GM23248 (cell line): ENCODE measurements at places on chromosomes 1 and 21. TPM values are rescaled to one million over a fixed set of nuclear protein-coding genes. Genes with fewer than 3 reads are reported as not detected.
A peak's percentile ranks its signal among the peaks of the same experiment; 100 is the strongest.

Gene SORT1
- polyA plus RNA-seq, result 6.7 and 7.1 TPM in 2 replicates

DNA sequence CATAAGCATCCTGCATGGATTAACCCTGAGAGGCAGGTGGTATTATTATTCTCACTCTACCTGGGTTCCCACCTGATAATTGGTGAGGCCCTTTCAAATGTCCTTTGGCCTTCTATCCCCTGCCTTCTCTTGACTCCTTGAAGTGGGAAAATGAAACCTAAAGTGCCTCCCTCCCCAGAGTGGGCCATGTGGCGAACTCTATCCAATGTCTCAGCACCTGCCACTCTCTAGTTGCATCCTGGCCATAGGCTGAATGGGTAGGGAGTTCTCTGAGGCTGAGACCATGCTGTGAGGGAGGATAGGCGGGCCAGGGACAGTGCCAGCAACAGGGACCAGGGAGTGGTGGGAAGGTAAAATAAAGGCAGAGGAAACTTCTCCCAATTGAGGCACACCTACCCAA lies 35.3 kb downstream of the ELF3 start:
- no peak for DNase-seq
- no peaks in the 10 kb centered on the region for H3K4me1 ChIP-seq
- H3K27ac ChIP-seq, result no peak overlapping the region
- no peaks in the 10 kb centered on the region for H3K27me3 ChIP-seq

Gene COA6
- 44.7 and 52.2 TPM in 2 replicates for polyA plus RNA-seq

Gene ADAMTS5
- polyA plus RNA-seq, result 6.5 TPM in 2 replicates

DNA sequence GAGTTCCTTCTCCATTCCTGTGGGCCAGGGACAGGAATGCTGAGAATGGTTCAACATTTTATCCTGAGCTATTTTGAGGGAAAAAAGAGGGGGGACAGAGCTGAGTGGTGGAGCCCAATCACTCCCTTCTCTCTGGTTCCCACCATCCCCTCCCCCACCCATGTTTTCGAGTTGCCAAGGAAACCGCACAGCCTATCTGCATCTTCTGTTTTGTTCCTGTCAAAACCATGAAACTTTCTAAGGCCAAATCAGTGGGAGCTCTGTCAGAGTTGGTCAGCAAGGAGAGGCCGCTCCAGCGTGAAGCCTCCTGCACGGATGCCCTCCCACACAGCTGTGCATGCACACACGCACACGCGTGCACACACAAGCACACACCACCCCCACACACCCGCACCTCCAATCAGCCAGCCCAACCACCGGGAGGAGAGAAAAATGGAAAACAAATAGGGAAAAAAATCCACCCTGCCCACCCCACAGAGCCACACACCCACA lies 54.5 kb upstream of the ATP2B4 start:
- DNase-seq, result no peak
- H3K4me1 ChIP-seq, result peaks cover 8% of the 10 kb centered on the region; the same call in 1 of the 2 replicates
- H3K36me3 ChIP-seq, result no peaks in the 10 kb centered on the region
- no peak overlapping the region for H3K27ac ChIP-seq
- H3K4me3 ChIP-seq, result no peak overlapping the region
- H3K27me3 ChIP-seq, result no peaks in the 10 kb centered on the region

DNA sequence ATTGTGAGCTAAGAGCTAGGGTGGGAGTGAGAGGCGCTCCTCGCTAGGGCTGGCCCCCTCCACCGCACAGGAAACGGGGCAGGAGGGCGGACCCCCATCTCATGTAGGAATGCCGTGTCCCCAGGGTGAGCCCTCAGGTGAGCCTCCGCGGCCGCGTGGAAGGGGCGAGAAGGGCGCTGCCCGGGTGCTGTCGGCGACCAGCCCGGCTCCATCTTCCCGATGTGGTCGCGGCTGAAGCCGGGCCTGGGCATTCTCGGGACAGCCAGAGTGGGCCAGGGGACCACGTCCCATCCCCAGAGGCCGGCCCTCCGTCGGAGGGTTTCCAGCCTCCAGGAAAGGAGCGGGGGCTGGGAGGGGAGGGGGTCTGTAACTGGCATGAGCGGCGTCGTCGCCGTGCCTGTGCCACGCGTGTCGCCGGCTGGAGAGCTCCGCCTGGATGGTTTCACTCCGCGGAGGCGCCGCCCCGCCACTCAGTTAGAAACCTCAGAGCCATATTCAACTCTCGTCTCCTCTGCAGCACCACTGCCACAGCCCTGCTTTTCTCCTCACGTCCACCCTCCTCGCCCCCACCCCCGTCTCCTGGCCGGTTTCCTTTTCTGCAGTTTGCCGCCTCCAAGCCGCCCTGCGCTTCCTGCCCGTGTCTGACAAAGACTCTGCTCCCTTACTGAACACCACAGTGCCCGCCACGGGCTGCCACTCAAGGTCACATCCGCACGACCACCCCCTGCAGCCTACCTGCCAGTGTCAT lies at the start of gene TMEM269:
Gene TMEM269, plus strand, starts transcription at position 46 of the 748 bp plus-strand sequence. CDS start 4,903 bp downstream, outside the sequence.
- H3K36me3 ChIP-seq, result peaks cover under 1% of the 10 kb centered on the region; the same call in 1 of the 2 replicates
- H3K4me1 ChIP-seq, result no peaks in the 10 kb centered on the region
- H3K27me3 ChIP-seq, result no peaks in the 10 kb centered on the region
- peak; percentile 44 for DNase-seq

Gene MX2
- 0.46 and 0.85 TPM in 2 replicates for polyA plus RNA-seq

Gene HNRNPR
- polyA plus RNA-seq, result 124 and 126 TPM in 2 replicates

GRCh38 chr1:214344897-214345296 lies 63.9 kb downstream of the SMYD2 start:
- H3K27ac ChIP-seq, result no peak overlapping the region
- H3K27me3 ChIP-seq, result no peaks in the 10 kb centered on the region
- DNase-seq, result no peak
- H3K36me3 ChIP-seq, result peaks cover 52% of the 10 kb centered on the region
- H3K4me1 ChIP-seq, result peaks cover 13% of the 10 kb centered on the region
- no peak overlapping the region for H3K4me3 ChIP-seq

- peaks cover 16% of the 10 kb centered on the region for H3K27me3 ChIP-seq
- H3K27ac ChIP-seq, result no peak overlapping the region
- H3K4me3 ChIP-seq, result no peak overlapping the region
- no peaks in the 10 kb centered on the region for H3K36me3 ChIP-seq
Observed at GRCh38 chr1:10968411-10968826, 44.0 kb upstream of the TARDBP start.

Gene NCF2
- 0.28 and 0.41 TPM in 2 replicates for polyA plus RNA-seq
